ENCODE measurements at places on chromosomes 3 and 15.
A peak's percentile ranks its signal among the peaks of the same experiment; 100 is the strongest.

DNA sequence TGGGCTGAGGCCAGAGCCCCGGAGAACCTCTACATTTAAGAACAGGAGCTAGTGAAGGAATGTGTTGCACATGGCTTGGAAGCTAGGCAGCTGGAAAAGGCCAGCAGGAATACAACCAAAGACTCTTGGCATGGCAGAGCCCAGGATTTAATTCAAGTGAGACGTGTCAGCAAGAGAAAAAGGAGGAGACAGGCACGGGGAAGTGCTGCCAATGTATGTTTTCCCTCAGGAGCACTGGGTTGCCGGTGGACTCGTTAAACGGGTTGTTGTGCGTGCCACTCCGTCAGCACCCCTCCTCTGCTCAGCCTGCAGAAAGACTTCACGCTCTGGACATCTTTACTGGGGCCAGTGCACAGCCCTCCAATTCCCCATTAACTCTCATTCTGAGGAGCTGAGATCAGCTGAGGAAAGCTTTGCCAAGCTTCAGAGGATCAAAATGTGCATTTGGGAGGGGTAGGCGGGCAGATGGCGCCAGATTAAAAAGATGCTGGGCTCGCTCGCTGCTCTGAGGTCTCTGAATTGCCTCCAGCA, 103.7 kb downstream of the PDZRN3 start:
- peak; percentile 11 for DNase-seq

- no peak for DNase-seq
Measured at GRCh38 chr15:32683906-32684584, 33.8 kb upstream of the GREM1 start.

- DNase-seq: no peak
Measured at GRCh38 chr15:90595763-90596155, 66.0 kb downstream of the CRTC3 start.

- peak; percentile 32 for DNase-seq
Measured at GRCh38 chr15:101089579-101090427, 162.0 kb downstream of the CHSY1 start.

GRCh38 chr15:44471885-44472455, 44.5 kb downstream of the CTDSPL2 start:
- DNase-seq: no peak

DNA sequence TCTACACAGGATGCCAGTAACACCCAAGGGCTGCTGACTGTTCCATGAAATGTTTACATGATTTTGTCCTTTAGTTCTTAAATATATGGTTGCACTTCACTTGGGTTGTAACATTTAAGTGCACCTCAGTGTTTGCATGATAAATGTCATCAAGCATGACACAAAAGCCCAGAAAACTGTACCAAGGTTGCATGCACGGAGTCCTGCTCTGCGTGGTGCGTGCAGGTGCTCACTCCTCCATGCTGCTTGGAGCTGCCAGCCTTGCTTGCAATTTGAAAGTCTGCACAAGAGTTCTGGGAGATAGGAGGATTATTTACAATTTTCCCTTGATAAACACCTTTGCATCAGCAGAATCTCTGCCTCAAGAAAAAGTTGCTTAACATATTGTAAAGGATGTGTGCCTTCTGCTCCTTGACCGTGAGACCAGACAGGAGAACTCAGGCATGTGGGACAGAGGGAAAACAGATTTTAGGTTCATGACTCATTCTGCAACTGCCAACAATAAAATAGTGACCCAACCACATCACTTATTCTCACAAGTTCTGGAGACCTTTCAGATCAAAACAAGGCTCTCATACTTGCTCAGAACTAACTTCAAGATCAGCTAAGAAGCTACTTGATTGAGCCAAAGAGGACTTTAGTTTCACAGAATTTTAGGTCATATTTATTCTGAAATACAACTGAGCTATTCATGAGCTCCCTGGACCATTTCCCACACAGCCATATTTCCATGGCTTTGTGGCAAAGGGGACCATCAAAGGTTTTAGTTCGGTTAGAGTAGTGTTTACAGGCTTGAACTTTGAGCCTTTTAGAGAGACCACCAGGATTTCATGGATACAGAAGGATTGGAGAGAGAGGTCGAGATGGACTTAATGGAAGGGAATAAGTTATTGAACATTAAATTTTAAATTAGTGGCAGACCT, 128.4 kb upstream of the ZBED2 start:
- DNase-seq: no peak

DNA sequence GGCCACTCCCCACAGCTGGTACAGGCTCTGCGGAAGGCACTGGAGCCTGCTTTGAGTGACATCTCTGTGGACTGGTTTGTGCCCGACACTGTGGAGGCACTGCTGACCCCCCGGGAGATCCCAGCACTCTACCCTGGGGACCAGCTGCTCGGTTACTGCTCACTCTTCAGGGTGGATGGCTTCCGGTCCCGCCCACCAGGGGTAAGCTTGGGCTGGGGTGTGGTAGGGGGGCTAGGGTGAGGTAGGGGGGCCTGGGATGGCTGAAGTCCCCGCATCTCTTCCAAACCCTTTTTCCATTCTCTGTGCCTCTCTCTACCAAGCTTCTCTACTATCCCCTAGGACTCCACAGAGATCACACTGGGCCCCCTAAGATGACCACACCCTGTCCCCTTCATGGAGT, 7.8 kb downstream of the VWA5B2 start:
- DNase-seq: no peak

DNA sequence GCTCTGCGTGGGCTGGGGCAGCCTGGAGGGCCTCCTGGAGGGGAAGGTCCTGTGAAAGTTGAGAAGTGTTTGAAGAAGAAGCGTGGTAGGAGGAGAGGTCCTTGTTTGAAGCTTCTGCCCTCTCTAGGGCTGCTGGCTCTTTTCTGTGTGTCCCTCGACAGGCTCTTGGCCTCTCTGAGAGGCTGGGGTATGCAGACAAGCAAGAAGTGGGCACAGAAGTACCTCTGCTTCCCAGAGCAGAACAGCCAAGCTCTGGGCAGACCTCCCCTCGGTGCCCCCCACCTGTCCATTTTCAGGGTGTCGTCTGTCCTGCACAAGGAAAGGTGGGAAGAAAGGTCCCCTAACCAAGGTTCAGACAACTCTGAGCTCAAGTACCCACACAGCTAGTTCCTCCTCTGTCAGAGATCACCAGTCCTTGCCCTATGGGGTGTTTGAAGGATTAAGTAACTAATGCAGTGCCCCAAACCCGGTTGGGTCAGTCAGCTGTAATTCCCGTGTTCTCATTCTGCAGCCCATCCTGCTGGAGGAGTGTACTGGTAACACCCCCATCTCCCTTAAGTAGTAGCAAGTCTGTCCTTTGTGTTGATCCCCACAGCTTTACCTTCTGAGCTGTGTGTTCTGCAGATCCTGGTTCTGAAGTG, 6.3 kb downstream of the CSK start:
- no peak for DNase-seq

- no peak for DNase-seq
Measured at GRCh38 chr3:62551556-62551955, 178.2 kb upstream of the FEZF2 start.

DNA sequence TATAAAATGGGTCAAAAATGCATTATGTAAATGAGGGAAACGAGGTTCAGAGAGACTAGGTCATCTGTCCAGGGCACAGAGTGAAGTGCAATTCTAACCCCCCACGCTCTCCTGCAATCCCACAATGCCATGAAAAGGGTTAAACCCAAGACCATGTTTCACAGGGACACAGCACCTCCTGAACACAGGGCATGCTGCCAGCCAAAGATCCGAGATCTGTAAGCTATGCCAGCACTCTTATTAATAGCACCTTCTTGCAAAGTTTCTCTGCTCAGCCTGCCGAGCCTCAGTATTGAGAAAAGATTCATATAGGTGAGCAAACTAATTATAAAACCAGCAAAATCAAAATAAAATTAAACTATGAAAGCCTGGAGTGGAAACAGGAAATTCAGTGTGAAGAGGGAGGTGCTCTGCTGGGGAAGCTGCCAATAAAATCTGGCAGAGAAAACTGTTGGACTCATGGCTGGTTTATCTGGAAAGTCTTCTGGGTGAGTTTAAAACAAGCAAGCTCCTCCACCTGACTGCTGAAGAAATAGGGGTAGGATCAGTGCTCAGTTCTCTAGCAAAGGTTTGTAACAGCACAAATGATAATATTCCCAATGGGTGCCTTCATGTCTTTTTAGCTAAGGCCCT, 50.3 kb downstream of the LRIG1 start:
- no peak for DNase-seq

DNA sequence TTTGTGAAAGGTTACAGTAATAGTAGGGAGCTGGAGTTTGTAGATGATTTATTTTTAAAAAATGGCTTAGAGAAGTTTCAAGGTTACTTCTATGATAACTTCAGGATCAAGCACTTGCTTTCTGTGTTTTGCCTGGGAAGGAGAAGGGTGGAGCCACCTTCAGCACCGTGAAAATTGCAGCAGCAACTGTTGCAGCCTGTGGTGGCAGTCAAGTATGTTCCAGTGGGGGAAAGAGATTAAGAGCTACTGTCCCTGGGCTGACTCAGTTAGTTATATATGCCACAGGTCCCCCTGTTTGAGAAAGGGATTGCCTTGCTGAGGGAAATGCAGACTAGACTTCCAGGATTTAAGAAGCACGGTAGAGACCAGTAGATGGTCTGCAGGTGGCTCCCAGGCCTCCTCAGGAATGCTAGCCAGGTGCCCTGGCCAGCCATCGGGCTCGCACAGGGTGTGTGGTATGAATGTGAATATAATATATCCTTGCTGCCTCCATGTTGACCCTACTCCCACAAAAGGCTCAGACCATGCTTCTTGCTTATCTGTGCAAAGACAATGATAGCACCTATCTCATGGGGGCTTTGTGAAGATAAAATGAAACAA, 389.5 kb downstream of the CACNA2D3 start:
- DNase-seq: no peak

GRCh38 chr3:173617490-173617889, 219.9 kb downstream of the NLGN1 start:
- DNase-seq: no peak

GRCh38 chr15:60255390-60255789, 142.4 kb downstream of the ANXA2 start:
- no peak for DNase-seq

- no peak for DNase-seq
Measured at GRCh38 chr3:46887980-46888494, 10.5 kb downstream of the PTH1R start.

- no peak for DNase-seq
Measured at GRCh38 chr3:49889296-49889695, 14.4 kb downstream of the MST1R start.

GRCh38 chr3:23959135-23959900, 14.2 kb downstream of the NR1D2 start:
- no peak for DNase-seq

- DNase-seq: no peak
Measured at GRCh38 chr3:146503461-146504202, 34.3 kb upstream of the PLSCR2 start.

GRCh38 chr3:159609625-159610024, 379.0 kb upstream of the IL12A start:
- DNase-seq: no peak

- DNase-seq: no peak
Measured at GRCh38 chr3:52333869-52334557, 17.9 kb downstream of the DNAH1 start.
